ENCODE measurements at places on chromosomes 2 and 18.

GRCh38 chr2:207352978-207353671 lies 176.6 kb upstream of the CREB1 start:
- no peaks in the 10 kb centered on the region for H3K27me3 ChIP-seq
- H3K4me3 ChIP-seq: no peak overlapping the region
- no peaks in the 10 kb centered on the region for H3K4me1 ChIP-seq
- no peak for DNase-seq
- no peak overlapping the region for H3K27ac ChIP-seq

GRCh38 chr2:3112131-3112530 lies 265.5 kb downstream of the EIPR1 start:
- H3K27ac ChIP-seq: no peak overlapping the region
- H3K4me3 ChIP-seq: no peak overlapping the region
- no peaks in the 10 kb centered on the region for H3K4me1 ChIP-seq
- no peaks in the 10 kb centered on the region for H3K27me3 ChIP-seq
- H3K36me3 ChIP-seq: no peaks in the 10 kb centered on the region
- DNase-seq: no peak

DNA sequence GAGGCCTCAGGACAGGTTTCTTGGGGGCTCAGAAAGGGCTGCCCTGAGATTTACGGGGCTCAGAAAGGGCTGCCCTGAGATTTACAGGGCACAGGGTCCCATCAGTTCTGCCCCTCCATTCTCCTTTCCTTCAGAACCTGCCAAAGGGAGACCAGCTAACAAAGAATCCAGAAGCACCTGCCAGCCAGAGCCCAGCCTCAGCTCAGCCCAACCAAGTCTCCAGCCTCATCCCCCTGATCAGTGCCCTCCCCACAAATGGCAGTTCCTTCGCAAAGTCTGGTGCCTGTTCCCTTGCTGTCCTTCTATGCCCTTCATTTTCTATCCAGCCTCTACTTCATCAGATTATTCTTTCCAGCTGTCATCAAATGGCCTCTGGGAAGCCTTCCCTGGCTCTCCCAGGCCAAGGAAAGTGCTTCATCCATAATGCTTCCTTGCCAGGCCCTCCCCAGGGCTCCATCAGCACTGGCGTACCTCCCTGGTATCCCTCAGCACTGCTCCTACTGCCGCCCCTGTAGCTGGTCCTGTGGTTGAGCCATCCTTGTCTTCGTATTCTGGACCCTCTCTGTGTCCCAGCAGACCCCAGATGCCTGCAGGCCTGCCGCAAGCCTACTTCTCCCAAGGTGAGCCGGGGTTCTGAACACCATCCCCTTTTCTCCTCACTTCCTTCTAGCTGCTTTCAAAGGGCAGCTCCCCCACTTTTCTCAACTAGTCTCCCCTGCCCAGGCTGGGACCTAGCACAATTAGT lies 96.2 kb upstream of the EPAS1 start:
- no peaks in the 10 kb centered on the region for H3K36me3 ChIP-seq
- peaks cover 7% of the 10 kb centered on the region for H3K4me1 ChIP-seq
- H3K27me3 ChIP-seq: no peaks in the 10 kb centered on the region
- no peak overlapping the region for H3K27ac ChIP-seq
- DNase-seq: no peak
- H3K4me3 ChIP-seq: no peak overlapping the region

- H3K27me3 ChIP-seq: no peaks in the 10 kb centered on the region
- peak; percentile 27 for DNase-seq
- H3K27ac ChIP-seq: no peak overlapping the region
- H3K4me3 ChIP-seq: no peak overlapping the region
- no peaks in the 10 kb centered on the region for H3K4me1 ChIP-seq
Observed at GRCh38 chr2:127049927-127050802, 56.8 kb downstream of the BIN1 start.

- no peaks in the 10 kb centered on the region for H3K36me3 ChIP-seq
- H3K4me3 ChIP-seq: no peak overlapping the region
- H3K27ac ChIP-seq: no peak overlapping the region
- peaks cover 15% of the 10 kb centered on the region for H3K27me3 ChIP-seq
- H3K4me1 ChIP-seq: peaks cover 7% of the 10 kb centered on the region
Observed at GRCh38 chr18:79799619-79800370, 2.1 kb downstream of the KCNG2 start.

GRCh38 chr2:190280565-190281350 lies 38.9 kb downstream of the HIBCH start:
- H3K27me3 ChIP-seq: no peaks in the 10 kb centered on the region
- no peaks in the 10 kb centered on the region for H3K4me1 ChIP-seq
- no peak for DNase-seq
- no peak overlapping the region for H3K27ac ChIP-seq
- H3K36me3 ChIP-seq: peaks cover 4% of the 10 kb centered on the region

DNA sequence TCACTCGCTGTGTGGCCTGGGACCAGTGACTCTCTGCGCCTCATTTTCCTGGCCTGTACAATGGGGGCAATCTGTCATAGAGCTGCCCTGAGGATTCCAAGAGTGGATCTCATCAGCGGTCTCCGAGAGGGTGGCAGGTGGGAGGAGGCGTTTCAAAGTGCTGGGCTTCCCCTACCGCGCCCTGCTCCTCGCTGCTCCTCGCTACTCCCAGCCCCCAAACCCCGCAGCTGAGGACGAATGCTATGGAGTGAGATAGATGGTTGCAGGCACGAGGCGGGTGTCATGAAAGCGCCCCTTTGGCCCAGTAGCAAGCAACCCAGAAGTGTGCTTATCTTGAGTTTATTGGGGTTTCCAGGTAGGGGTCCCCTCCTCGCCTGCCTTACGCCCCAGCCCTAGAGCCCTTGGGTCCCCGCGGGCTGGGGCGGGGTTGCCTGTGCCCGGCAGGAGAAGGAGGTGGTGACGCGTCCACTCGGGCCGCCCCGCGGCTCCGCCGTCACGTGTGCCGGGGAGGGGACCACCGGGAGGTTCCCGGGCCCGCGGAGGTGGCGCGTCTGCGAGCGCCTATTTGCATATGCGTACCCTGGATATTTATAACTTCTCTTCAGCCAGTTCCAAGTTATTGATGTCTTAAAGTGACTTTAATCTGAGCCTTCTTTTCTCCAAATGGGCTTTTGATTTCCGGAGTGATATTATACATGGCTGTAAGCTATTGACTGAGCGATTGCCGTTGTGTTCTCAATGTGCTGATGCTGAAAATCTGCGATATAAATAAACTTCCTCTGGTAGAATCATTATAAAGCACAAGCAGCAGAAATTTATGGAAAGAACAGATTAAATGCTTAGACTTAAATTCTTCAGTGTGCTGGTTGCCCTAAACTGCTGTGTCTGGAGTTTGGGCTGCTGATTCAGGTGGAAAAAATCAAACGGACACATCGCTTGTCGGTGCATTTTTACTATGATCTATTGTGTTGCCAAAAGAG lies 263.7 kb downstream of the ATAD2B start:
- no peak overlapping the region for H3K27ac ChIP-seq
- H3K27me3 ChIP-seq: no peaks in the 10 kb centered on the region
- no peak overlapping the region for H3K4me3 ChIP-seq
- no peaks in the 10 kb centered on the region for H3K36me3 ChIP-seq

- H3K27ac ChIP-seq: no peak overlapping the region
- H3K4me3 ChIP-seq: no peak overlapping the region
- H3K36me3 ChIP-seq: no peaks in the 10 kb centered on the region
- no peak for DNase-seq
Observed at GRCh38 chr2:47653902-47654789, 128.8 kb upstream of the MSH6 start.

DNA sequence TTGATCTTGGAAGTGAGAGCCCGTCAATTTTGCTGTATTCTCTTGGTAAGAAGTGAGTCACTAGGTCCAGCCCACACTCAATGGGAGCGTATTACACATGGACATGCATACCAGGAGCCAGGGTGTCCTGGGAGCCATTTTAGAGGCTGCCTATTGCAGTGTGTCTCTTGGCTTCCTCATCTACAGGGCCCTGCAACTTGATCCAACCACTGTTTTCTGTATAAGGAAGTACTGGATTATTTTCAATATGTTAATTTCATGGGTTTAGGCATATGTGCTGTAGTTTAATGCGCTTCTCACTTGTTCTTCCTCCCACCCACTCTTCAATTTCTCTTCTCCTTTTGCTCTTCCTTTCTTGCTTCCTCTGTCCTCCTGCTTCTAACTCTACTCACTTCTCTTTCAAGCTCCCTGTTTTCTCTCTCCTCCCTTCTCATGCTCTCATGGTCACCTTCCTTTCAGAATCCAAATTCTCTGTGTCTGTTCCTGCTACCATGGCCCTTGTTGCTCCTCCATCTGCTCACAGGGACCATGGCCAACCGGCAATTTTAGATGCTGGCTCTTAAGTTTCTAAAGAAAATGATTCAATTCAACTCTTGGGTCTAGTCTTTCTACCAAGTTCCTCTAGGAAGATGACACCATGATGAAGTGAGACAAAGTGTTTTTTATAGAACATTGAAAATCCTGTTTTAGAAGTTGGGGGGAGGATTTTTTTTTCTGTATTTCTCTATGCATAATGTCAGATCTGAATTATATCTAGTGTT lies 152.0 kb upstream of the ZEB2 start:
- DNase-seq: no peak
- no peaks in the 10 kb centered on the region for H3K36me3 ChIP-seq
- H3K27ac ChIP-seq: no peak overlapping the region

DNA sequence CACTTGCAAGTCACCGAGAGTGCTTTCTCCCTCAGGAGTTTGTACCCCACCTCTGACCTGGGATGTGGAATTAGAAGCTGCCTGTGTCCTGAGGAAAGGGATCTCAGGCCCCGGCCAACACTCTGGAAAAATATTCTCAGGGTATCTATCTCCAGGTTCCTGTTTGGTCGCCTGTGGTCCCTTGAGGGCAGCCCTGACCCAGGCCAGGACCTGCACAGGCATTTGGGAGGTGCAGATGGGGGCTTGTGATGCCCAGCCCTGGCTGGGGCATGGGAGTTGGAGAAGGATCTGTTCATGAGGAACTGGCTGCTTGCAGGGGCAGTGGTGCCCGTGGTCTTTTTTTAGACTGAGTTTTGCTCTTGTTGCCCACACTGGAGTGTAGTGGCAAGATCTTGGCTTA lies 46.3 kb downstream of the MYCN start:
- H3K27me3 ChIP-seq: no peaks in the 10 kb centered on the region
- H3K36me3 ChIP-seq: no peaks in the 10 kb centered on the region
- no peak overlapping the region for H3K27ac ChIP-seq
- H3K4me3 ChIP-seq: no peak overlapping the region

- DNase-seq: no peak
- peaks cover 64% of the 10 kb centered on the region for H3K36me3 ChIP-seq
- no peaks in the 10 kb centered on the region for H3K27me3 ChIP-seq
Observed at GRCh38 chr2:121731366-121731765, 5.3 kb downstream of the NIFK start.

GRCh38 chr18:23433360-23433759 lies 19.7 kb upstream of the RIOK3 start:
- no peaks in the 10 kb centered on the region for H3K36me3 ChIP-seq
- no peaks in the 10 kb centered on the region for H3K27me3 ChIP-seq
- H3K4me3 ChIP-seq: no peak overlapping the region
- H3K4me1 ChIP-seq: peaks cover 4% of the 10 kb centered on the region
- no peak overlapping the region for H3K27ac ChIP-seq

DNA sequence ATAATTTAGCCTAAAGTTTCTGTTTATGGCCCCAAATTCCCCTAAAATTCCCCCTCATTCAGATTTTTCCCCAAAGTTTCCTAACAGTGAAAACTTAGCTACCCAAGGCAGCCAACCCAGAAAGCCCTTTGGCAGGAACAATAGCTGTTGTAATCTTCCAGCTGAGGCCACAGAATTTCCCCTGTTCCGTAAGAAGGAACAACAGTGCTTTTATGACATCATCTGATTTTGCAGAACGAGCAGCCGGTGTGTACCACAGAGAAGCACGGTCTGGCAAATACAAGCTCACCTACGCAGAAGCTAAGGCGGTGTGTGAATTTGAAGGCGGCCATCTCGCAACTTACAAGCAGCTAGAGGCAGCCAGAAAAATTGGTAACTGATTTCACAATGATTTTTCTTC lies 6.3 kb downstream of the TNFAIP6 start:
- H3K4me3 ChIP-seq: no peak overlapping the region
- DNase-seq: no peak
- no peaks in the 10 kb centered on the region for H3K27me3 ChIP-seq
- H3K4me1 ChIP-seq: no peaks in the 10 kb centered on the region
- H3K27ac ChIP-seq: no peak overlapping the region

- no peaks in the 10 kb centered on the region for H3K4me1 ChIP-seq
- no peaks in the 10 kb centered on the region for H3K27me3 ChIP-seq
- no peak overlapping the region for H3K27ac ChIP-seq
- H3K36me3 ChIP-seq: no peaks in the 10 kb centered on the region
Observed at GRCh38 chr2:159226059-159226461, 60.4 kb downstream of the WDSUB1 start.

DNA sequence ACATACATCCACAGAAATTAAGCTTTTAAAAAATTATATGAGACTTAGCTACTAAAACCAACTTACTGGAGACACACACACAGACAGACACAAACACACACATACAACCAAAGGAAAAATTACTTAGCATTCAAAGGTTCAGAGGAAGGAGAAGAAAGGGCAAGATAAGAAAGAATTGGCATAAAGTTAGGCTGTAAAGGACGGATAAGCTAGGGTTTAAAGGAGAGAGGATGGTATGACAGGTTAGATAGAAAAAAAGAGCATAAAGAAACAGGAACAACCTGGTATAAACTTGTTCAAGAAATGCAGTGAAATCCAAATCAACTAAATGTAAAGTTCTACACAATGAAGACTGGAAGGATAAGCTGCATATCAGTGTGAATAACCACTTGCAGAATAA lies 73.4 kb downstream of the SLC66A3 start:
- H3K4me3 ChIP-seq: no peak overlapping the region
- H3K4me1 ChIP-seq: no peaks in the 10 kb centered on the region
- no peaks in the 10 kb centered on the region for H3K27me3 ChIP-seq
- no peak for DNase-seq
- H3K36me3 ChIP-seq: no peaks in the 10 kb centered on the region
- no peak overlapping the region for H3K27ac ChIP-seq

DNA sequence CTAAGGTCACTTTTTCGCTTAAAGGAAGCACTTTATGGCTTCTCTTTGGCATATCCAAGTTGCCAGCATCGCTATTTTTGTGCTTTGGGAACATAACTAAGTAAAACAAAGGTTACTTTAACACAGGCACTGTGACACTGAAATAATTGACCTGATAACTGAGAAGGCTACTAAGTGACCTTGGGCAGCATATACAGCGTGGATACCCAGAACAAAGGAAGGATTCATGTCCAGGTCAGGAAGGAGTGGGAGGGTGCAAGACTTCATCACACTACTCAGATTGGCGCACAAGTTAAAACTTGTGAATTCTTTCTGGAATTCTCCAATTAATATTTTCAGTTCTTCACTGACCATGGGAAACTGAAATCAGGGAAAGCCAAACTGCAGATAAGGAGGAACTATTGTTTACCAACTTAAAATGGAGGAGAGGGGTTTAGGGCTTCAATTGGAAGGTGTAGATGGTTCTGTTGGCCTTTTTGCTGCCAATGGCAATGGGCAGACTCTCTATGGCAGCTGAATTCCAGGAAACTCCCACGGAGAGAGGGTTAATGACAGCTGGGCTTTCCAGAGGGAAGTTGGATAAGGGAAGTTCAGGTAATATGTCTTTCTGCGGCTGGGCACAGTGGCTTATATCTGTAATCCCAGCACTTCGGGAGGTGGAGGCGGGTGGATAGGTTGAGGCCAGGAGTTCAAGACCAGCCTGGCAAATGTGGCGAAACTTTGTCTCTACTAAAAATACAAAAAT lies 45.3 kb downstream of the COMMD1 start:
- H3K27me3 ChIP-seq: no peaks in the 10 kb centered on the region
- H3K4me3 ChIP-seq: no peak overlapping the region
- DNase-seq: no peak
- no peaks in the 10 kb centered on the region for H3K36me3 ChIP-seq

GRCh38 chr2:181234487-181234891 lies 222.7 kb upstream of the ITGA4 start:
- H3K4me1 ChIP-seq: no peaks in the 10 kb centered on the region
- H3K4me3 ChIP-seq: no peak overlapping the region
- H3K27ac ChIP-seq: no peak overlapping the region
- H3K27me3 ChIP-seq: no peaks in the 10 kb centered on the region
